ENCODE measurements at places on chromosomes 7 and 10. TPM values are rescaled to one million over a fixed set of nuclear protein-coding genes. Genes with fewer than 3 reads are reported as not detected.

Gene BAZ1B
- polyA plus RNA-seq: 41.5 TPM

DNA sequence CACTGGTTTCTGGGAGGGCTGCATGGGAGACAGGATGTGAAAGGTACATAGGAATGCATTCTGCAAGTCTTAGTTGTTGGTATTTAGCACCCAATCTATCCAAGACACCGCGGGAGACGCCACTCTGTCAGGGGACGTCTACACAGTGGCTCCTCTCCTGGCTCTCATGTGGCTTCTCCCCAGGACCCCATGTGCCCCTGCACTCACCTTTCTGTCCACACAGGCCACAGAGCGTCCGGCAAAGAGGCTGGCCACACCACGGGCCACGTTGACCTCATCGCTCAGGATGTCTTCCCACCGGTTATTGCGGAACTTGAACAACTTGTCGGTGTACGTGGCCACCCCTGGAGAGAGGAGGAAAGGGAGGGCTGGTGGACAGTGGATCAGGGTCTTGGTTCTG lies 73.4 kb downstream of the GOLGA7B start:
- H3K27me3 ChIP-seq: no peaks in the 10 kb centered on the region
- H3K27ac ChIP-seq: no peak overlapping the region
- no peak overlapping the region for H3K4me3 ChIP-seq
- H3K4me1 ChIP-seq: no peaks in the 10 kb centered on the region

GRCh38 chr10:16440396-16441133 lies 3.8 kb downstream of the PTER start:
- no peak overlapping the region for H3K4me3 ChIP-seq
- peaks cover 6% of the 10 kb centered on the region for H3K4me1 ChIP-seq
- no peaks in the 10 kb centered on the region for H3K27me3 ChIP-seq
- no peak overlapping the region for H3K27ac ChIP-seq
- no peaks in the 10 kb centered on the region for H3K36me3 ChIP-seq

- H3K4me3 ChIP-seq: no peak overlapping the region
- DNase-seq: no peak
- H3K27me3 ChIP-seq: no peaks in the 10 kb centered on the region
- no peak overlapping the region for H3K27ac ChIP-seq
- H3K36me3 ChIP-seq: no peaks in the 10 kb centered on the region
Measured at GRCh38 chr7:105825371-105825770, 51.0 kb downstream of the ATXN7L1 start.

Gene PNLIPRP1
- not detected for polyA plus RNA-seq

Gene UPK3BL2
- 1.9 TPM for polyA plus RNA-seq

DNA sequence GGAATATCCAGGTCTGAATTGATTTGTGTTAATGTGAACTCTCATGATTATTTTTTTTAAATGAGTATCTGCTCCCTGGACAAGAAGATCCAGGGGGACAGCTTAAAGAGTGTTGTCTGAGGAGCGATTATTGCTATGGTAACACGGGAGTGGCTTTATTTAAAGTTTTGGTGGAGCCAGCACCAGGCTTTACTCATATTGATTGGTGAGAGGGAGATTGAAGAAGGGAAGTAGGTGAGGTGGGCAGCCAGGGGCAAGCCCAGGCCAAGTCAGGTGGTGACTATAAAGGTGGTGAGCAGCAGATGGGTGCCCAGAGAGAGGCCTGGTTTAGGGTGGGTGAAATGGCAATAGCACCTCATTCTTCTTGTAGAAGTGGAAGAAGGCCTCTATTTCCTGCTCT lies 10.2 kb upstream of the AGR2 start:
- H3K36me3 ChIP-seq: no peaks in the 10 kb centered on the region
- H3K4me1 ChIP-seq: no peaks in the 10 kb centered on the region
- no peaks in the 10 kb centered on the region for H3K27me3 ChIP-seq
- H3K4me3 ChIP-seq: no peak overlapping the region
- DNase-seq: no peak

Gene STN1
- 21.7 TPM for polyA plus RNA-seq

Gene SYT15
- 0.19 TPM for polyA plus RNA-seq

- H3K4me1 ChIP-seq: peaks cover 8% of the 10 kb centered on the region
- no peaks in the 10 kb centered on the region for H3K27me3 ChIP-seq
- H3K36me3 ChIP-seq: peaks cover 7% of the 10 kb centered on the region
- H3K27ac ChIP-seq: no peak overlapping the region
- H3K4me3 ChIP-seq: no peak overlapping the region
- no peak for DNase-seq
Measured at GRCh38 chr7:2243458-2243857, 1.4 kb downstream of the NUDT1 start.

GRCh38 chr10:13920031-13920430 lies 333.3 kb downstream of the PRPF18 start:
- H3K27ac ChIP-seq: no peak overlapping the region
- no peak overlapping the region for H3K4me3 ChIP-seq
- peaks cover 12% of the 10 kb centered on the region for H3K4me1 ChIP-seq
- no peaks in the 10 kb centered on the region for H3K36me3 ChIP-seq
- no peaks in the 10 kb centered on the region for H3K27me3 ChIP-seq
- no peak for DNase-seq

DNA sequence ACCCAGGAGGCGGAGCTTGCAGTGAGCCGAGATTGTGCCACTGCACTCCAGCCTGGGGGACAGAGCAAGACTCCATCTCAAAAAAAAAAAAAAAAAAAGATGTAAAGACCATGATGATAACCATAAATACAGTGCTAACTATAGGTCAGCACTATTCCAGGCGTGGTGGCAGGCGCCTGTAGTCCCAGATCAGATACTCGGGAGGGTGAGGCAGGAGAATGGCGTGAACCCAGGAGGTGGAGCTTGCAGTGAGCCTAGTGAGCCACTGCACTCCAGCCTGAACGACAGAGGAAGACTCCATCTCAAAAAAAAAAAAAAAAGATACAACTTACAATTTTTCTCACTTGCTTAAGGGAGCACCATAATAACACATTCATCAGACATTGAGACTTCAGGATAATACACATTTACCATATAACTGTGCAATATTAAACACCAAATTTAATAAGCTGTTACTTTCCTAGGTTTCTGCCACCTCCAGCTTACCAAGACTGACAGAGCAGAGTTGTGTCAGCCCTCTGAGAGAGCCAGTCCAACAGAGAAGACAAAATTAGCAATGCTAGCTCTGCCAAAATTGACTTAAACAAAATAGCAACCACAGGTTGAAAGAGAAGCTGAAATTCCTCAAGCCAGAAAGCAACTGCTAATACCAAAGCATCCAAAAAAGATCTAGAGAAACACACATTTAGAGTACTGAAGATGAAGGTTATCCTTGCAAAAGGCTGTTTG lies 8.2 kb downstream of the DNA2 start:
- H3K4me1 ChIP-seq: no peaks in the 10 kb centered on the region
- no peak overlapping the region for H3K4me3 ChIP-seq
- no peak for DNase-seq
- no peak overlapping the region for H3K27ac ChIP-seq
- H3K27me3 ChIP-seq: no peaks in the 10 kb centered on the region

DNA sequence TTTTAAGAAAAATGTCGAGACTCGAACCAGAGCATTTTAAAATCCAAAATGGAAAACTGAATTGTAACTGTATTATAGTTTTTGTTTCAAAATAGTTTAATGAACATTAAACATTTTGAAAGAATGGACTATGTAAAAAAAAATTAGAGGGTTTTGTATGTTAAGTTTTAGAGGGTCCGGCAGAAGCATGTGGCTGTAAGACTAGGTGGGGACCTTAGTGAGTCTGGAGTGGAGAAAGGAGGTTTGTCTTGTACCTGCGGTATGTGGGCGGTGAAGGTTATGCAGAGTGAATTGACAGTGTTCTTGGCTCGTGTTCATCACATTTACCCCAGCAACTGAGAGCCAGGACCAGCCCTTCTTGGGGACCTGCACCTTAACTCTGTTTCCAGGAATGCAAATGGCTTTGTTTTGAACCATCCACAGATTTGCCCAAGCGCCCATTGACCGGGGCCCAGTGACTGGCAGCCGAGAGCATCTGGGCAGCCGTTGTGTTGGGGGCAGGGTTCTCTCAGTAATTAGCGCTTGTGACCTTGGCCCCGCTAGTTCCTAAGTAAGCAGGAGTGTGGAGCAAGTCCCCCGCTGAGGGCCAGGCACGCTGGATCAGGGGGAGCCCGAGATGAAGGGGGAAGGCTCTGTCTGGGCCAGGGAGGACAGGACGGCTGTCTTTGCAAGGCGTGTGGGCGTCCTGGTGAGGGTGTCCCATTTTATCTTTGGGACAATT lies 1.4 kb upstream of the KLF6 start:
- H3K27me3 ChIP-seq: no peaks in the 10 kb centered on the region
- peak overlapping the region; percentile 99 for H3K27ac ChIP-seq
- H3K4me3 ChIP-seq: peak overlapping the region; percentile 65
- H3K36me3 ChIP-seq: peaks cover 7% of the 10 kb centered on the region
- peak; percentile 62 for DNase-seq

- no peak overlapping the region for H3K4me3 ChIP-seq
- H3K27ac ChIP-seq: no peak overlapping the region
- H3K36me3 ChIP-seq: no peaks in the 10 kb centered on the region
- H3K4me1 ChIP-seq: no peaks in the 10 kb centered on the region
Measured at GRCh38 chr10:48289501-48290238, 15.2 kb upstream of the FRMPD2 start.

- no peaks in the 10 kb centered on the region for H3K36me3 ChIP-seq
- H3K27me3 ChIP-seq: no peaks in the 10 kb centered on the region
Measured at GRCh38 chr10:74145133-74145532, 5.5 kb downstream of the AP3M1 start.

- H3K36me3 ChIP-seq: no peaks in the 10 kb centered on the region
- H3K4me1 ChIP-seq: no peaks in the 10 kb centered on the region
- H3K4me3 ChIP-seq: no peak overlapping the region
- no peak overlapping the region for H3K27ac ChIP-seq
- no peaks in the 10 kb centered on the region for H3K27me3 ChIP-seq
- DNase-seq: peak; percentile 80
Measured at GRCh38 chr7:66847879-66848790, 72.9 kb upstream of the TMEM248 start.

- H3K36me3 ChIP-seq: no peaks in the 10 kb centered on the region
- peak overlapping the region; percentile 59 for H3K27ac ChIP-seq
- H3K4me1 ChIP-seq: peaks cover under 1% of the 10 kb centered on the region
- no peaks in the 10 kb centered on the region for H3K27me3 ChIP-seq
- no peak overlapping the region for H3K4me3 ChIP-seq
Measured at GRCh38 chr7:80312139-80312661, 177.6 kb downstream of the GNAI1 start.

- no peak for DNase-seq
- no peak overlapping the region for H3K27ac ChIP-seq
- no peak overlapping the region for H3K4me3 ChIP-seq
- H3K4me1 ChIP-seq: no peaks in the 10 kb centered on the region
Measured at GRCh38 chr10:77486517-77486916, 151.1 kb downstream of the KCNMA1 start.

DNA sequence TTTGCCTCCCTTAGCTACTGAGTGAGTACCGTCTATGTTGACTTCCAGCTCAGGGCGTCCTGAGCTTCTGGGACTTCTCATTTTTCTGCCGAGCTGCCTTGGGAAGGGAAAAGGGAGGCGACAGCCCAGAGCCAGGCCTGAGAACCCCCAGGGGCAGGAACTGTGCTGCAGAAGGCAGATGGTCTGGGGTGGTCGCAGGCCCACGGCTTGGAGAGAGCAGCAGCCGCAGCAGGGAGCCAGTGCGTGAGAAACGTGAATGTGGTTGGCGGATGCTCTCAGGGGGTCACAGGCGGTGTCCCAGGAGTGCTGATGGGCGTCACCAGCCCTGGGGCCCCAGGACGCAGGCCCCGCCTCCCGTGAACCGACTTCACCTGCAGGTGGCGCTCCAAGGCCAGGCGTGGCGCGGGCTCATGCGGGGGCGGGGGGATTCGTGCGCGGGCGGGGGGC lies 9.2 kb upstream of the PWWP2B start:
- no peak overlapping the region for H3K27ac ChIP-seq
- peak; percentile 43 for DNase-seq
- H3K36me3 ChIP-seq: no peaks in the 10 kb centered on the region
- H3K27me3 ChIP-seq: no peaks in the 10 kb centered on the region
- no peaks in the 10 kb centered on the region for H3K4me1 ChIP-seq

DNA sequence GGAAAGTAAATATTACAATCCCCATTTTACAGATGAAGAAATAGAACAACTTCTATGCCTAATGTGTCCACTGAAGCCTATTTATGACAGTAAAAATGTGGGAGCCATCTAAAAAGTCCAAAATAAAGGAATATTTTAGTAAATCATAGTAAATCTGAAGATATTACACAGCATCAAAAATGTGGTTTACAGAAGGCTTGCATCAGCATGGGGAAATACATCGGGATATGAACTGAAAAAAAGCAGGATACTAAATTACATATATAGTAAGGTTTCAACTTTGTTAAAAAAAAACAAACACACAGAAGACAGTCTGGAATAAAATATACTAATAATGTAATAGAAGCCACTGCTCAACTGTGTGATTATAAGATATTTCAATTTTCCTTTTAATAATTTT lies 20.8 kb downstream of the CPA1 start:
- H3K4me1 ChIP-seq: peaks cover 2% of the 10 kb centered on the region
- H3K27me3 ChIP-seq: no peaks in the 10 kb centered on the region
- no peak for DNase-seq
- H3K27ac ChIP-seq: no peak overlapping the region
- no peaks in the 10 kb centered on the region for H3K36me3 ChIP-seq
- no peak overlapping the region for H3K4me3 ChIP-seq

GRCh38 chr10:75034131-75034512 lies 77.3 kb upstream of the SAMD8 start:
- H3K36me3 ChIP-seq: peaks cover 4% of the 10 kb centered on the region
- no peak overlapping the region for H3K4me3 ChIP-seq

GRCh38 chr10:130188195-130189175 lies 52.3 kb downstream of the GLRX3 start:
- H3K27ac ChIP-seq: no peak overlapping the region
- H3K27me3 ChIP-seq: no peaks in the 10 kb centered on the region
- DNase-seq: no peak

DNA sequence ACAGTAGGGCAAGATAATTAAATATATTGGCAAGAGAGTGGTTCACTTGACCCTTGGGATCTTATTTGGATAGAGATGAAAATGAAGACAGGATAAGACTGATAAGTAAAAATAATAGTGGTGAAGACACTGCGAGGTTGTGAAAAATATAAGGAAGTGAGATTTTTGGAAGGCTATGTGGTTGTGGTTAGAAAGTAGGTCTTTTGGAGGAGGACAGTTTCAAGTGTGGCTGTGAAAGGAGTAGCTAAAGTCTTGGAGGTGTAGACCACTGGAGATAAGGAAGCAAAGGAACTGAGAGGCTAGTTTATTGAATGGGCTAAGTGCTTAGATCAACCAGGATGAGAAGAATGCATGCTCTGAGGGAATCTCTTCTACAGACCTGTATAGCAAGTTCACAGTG lies 11.2 kb downstream of the MIOS start:
- no peaks in the 10 kb centered on the region for H3K27me3 ChIP-seq
- H3K36me3 ChIP-seq: no peaks in the 10 kb centered on the region
- no peaks in the 10 kb centered on the region for H3K4me1 ChIP-seq

- peak overlapping the region; percentile 66 for H3K27ac ChIP-seq
- H3K27me3 ChIP-seq: no peaks in the 10 kb centered on the region
- H3K4me3 ChIP-seq: no peak overlapping the region
- peak; percentile 72 for DNase-seq
Measured at GRCh38 chr10:78025685-78026364, 3.5 kb downstream of the POLR3A start.

GRCh38 chr10:48814933-48815332 lies 124.7 kb downstream of the LRRC18 start:
- no peaks in the 10 kb centered on the region for H3K4me1 ChIP-seq
- H3K36me3 ChIP-seq: no peaks in the 10 kb centered on the region
- no peaks in the 10 kb centered on the region for H3K27me3 ChIP-seq
- H3K4me3 ChIP-seq: no peak overlapping the region
- DNase-seq: no peak

Gene ADIRF
- 39.4 TPM for polyA plus RNA-seq

Data from fibroblast of lung (primary cell).